ENCODE measurements at places on chromosomes 13 and 19.
A peak's percentile ranks its signal among the peaks of the same experiment; 100 is the strongest.

GRCh38 chr19:40341601-40342482 lies 6.4 kb downstream of the C19orf47 start:
- no peak for DNase-seq

DNA sequence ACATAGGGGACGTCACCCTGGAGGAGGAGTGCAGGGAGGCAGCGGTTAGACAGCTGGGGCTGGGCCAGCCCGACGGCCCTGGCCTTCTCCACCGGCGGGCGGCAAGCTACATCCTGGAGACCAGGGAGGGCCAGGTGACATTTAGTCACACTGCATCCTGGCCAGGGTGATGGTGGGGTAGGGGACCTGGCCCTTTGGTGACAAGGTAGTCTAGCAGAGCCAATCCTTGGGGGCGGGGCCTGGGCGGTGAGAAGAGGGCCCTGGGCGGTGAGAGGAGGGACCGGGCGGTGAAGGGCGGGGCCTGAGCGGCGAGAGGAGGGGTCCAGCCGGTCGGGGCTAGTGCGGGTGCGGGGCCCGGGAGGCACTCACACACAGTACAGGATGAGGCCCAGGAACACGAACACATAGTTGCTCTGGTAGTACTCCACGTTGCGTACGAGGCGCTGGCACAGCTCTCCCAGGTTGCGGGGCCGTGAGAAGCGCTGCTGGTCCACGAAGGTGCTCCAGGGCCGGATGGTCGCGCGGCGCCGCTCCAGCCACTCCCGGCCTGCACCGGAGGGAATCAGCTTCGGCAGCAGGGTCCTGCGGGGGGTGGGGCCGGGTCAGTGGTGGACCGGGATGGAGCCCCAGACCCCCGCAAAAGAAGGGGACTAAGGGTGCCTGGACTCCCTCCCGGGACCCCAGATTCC lies 610 bp downstream of the RABAC1 start:
- DNase-seq, result peak; percentile 76

DNA sequence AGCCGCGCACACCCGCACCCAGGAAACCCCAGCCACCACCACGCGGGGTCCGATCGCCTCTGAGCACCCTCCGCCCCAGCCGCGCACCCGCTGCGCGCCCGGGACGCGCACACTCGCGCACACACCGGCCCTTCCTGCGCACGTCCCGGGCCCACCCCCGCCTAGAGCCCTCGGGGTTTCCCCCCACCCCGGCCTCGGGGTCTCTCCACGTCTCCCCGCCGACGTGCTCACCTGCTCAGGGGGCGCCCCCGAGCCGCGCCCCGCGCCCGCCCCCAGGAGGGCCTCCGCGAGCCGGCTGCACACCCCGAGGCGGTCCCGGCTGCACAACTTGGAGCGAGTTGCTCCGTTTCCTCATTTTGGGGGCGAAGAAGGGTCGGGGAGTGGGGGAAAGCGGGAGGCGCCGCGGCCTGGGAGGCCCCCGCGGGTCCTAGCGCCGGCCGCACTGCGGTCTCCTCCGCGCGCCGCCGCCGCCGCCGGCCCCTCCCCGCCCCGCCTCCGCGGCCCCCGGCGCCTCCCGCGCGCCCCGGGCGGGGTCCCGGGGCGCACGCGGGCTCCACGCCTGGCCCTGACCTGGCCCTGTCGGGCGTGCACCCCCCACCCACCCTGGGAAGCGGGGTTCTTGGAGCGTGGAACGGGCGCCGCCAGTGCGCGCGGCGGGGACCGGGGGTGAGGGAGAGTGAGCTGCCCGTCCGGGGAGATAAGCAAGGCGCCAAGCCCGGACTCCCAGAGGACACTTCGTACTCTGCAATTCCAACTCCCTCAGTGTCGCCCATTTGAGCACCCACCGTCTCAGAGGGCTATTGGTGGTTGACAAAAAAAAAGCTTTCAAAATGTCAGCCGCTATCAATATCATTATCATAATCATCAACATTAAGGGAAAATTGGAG lies at the start of gene MATK:
TSS of gene MATK (minus strand) at position 444 of the 887 bp plus-strand sequence. CDS start 1,246 bp downstream, outside the sequence.
- DNase-seq, result no peak

DNA sequence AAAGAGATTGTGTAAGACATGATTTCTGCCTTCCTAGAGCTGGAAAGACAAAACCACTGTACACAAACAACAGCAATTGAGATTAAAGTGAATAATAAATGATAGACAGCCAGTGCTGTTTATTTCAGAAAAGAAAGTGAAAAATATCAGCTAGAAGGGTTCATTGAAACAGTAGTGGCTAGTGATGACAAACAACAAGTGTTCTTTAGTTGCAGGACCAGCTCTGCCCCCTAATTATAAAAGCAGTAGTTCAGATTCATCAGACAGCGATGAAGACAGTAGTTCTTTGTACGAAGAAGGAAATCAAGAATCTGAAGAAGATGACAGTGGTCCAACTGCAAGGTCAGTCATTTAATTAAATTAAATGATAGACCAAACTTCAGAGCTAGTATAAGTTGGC lies 14.8 kb downstream of the GPALPP1 start:
- DNase-seq, result no peak

DNA sequence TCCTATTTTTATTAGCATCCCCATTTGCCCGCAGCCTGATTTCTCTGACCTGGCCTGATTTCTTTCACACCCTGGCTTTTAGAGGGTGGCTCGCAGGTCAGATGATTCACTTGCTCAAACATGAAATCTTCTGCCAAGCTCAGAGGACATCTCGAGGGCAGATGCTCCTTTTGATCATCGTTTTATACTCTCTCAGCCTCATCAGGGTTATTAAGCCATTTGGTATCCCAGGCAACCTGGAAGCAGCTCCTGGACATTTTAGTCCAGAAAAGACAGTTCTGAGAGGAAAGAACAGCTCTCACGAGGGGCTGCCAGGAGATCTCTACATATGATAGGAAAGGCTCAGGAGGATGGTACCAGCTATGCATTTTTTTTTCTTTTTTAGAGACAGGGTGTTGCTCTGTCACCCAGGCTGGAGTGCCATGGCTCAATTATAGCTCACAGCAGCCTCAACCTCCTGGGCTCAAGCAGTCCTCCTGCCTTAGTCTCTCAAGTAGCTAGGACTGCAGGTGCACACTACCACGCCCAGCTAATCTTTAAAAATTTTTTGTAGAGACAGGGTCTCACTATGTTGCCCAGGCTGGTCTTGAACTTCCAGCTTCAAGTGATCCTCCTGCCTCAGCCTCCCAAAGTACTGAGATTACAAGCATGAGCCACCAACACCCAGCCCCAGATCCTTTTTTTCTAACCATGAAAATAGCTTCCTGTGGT lies 165.4 kb downstream of the KATNAL1 start:
- no peak for DNase-seq

DNA sequence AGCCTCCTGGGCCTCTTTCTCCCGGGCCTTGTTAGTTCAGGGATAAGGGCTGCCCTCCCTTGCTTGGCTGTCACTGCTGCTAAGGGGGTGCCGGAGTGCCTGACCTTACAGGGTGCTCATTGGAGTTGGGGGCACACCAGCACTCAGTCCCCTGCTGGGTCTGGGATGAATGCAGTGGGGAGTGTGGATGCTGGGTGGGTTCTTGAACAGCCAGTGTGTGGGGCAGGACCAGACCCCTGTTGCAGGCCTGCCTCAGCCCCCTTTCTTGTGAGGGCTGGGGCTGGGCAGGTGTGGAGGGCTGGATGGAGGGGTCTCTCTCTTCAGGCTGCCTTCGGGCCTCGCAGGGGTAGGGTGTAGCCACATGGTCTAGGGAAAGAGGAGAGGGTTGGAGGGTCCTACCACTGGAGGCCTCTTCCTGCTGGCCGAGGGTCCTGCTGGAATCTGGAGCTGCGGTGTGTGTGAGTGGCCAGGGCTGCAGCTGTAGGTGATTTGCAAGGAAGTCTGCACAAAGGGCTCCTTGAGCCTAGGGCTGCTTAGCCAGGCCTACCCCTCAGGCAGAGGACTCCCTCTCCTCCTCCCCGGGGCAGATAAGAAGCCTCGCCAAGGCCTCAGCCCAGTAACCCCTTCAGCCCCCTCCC lies 3.2 kb downstream of the CEBPA start:
- DNase-seq, result no peak

GRCh38 chr13:90979059-90979458 lies 368.4 kb upstream of the MIR17HG start:
- DNase-seq, result no peak

- no peak for DNase-seq
These were observed 158.7 kb downstream of the TM9SF2 start for GRCh38 chr13:99659866-99660554.

DNA sequence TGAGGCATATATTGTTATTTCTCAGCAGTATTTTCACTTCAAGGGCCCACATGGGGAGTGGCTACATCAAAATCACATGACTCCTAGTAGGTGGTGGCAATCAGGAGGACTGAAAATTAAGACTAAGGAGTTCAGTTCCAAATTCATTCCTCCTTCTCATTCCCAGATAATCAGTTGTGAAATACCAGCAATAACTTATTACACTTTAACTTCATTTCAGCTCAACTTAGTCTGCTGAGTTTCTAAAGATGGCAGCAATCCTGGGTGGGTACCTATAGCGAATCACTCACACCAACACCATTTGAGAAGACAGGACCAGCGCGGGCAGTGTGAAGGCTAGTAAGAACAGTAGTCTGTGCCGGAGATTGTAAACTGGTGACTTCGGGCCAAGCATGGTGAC lies 63.9 kb upstream of the SLC10A2 start:
- no peak for DNase-seq

- no peak for DNase-seq
These were observed 236.2 kb upstream of the HTR2A start for GRCh38 chr13:47133011-47133445.

DNA sequence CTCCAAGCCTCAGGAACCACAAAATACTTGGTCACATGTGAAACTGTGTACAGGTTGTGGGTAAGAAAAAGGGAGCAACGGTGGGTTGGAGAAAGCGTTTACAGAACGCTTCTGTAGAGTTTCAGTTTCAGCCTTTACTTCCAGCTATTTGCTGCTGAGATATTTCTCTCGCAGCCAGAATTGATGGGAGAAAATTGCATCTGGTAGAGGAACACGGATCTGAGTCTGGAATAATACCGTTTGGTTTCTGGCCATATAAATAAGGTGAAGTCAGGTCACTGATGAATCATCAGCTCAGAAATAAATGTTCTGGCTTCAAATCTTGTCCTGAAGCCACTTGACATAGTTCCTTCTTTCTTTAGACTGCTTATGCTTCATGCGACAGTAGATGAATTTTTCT lies 20.3 kb upstream of the RFC3 start:
- DNase-seq, result no peak

DNA sequence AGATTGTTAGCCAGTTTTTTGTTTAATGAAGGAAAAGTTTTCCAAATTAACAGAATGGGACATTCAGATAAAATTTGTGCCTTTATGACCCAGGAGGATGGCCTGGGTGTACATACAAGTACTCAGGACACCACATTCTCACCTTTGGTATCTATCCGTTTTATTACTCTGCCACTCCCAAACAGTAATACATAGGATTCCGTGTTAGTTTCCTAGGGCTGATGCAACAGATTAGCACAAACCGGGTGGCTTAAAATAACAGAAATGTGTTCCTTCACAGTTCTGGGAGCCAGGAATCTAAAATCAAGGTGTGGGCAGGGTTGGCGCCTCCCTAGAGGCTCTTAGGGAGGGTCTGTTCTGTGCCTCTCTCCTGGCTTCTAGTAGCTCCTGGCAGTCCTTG lies 129.9 kb downstream of the GGACT start:
- no peak for DNase-seq

DNA sequence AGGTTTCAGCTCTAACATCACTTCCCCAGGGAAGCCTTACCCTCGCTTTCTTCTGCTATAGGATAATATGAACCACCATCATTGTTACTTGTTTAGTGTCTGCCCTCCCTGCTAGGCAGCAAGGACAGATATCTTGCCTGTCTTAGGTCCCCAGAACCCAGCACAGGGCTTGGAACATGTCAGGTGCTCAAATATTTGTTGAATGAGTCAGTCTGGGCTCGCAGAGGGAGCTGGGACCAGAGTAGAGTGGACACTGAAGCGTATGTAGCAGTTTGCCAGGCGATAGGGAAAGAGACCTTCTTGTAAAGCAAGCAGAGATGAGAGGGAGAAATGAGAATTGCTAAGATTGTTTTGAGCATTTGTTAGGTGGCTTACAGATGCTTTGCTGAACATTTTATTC lies 11.7 kb downstream of the BCKDHA start:
- no peak for DNase-seq

GRCh38 chr13:20702530-20702914 lies 977 bp upstream of the IL17D start:
- no peak for DNase-seq

DNA sequence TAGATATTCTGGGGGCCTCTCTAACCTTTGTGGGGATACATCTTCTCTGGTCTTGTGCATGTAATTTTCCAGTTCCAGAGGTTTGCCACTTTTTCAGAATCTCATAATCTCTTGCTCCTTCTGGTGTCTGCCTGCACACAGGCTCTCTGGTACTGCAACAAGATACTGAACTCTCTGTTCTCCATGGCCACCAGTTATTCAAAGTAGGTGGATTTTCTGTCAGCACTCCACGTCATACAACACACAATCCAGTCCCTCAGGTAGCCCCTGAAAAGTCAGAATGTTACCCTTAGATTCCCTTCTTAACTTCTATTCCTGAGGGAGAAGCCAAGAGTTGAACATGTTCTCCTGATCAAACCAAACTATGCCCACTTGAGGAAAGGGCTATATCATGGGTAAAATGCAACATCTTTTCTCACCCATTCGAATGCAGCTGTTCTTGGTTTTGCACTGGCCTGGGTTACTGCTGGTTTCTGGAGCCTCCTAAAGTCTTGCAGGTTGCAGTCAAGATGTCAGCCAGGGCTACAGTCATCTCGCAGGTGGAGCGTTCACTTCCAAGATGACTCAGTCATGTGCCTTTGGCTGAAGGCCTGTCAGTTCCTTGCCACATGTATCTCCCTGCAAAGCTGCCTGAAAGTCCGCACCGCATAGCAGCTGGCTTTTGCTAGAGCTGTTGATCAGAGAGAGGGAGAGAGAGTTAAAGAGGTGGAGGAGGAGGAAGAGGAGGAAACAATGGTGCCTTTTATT lies 57.7 kb upstream of the TUBA3C start:
- no peak for DNase-seq

GRCh38 chr13:75299246-75299645 lies 182.7 kb downstream of the TBC1D4 start:
- DNase-seq, result no peak

- DNase-seq, result no peak
These were observed 11.6 kb downstream of the ZNF160 start for GRCh38 chr19:53091413-53092254.

DNA sequence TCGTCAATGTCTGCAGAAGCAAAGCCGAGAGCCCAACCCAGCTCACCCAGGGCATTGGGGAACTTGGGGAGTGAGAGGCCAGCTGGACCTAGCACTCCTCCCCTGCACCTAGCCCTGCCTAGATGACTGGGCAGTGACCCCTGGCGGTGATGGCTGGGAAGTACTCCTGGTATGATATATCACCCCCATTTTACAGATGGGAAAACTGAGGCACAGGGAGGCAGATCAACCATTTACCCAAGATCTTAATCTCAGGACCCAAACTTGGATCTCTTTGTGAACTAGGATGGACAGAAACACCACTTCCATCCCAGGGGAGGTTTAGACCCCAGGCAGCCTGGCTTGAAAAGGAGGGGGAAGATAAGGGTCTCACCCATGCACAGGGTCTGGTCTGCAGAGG lies 43.5 kb downstream of the CCL25 start:
- no peak for DNase-seq

- no peak for DNase-seq
These were observed 304.2 kb downstream of the COG6 start for GRCh38 chr13:39959497-39960144.

GRCh38 chr13:27783111-27783510 lies 9.2 kb upstream of the GSX1 start:
- no peak for DNase-seq

All from CD4-positive, alpha-beta T cell treated with Interleukin-2 at 100 ng/mL for 4 hours (primary cell).